ENCODE measurements at places on chromosomes 1 and 21.

DNA sequence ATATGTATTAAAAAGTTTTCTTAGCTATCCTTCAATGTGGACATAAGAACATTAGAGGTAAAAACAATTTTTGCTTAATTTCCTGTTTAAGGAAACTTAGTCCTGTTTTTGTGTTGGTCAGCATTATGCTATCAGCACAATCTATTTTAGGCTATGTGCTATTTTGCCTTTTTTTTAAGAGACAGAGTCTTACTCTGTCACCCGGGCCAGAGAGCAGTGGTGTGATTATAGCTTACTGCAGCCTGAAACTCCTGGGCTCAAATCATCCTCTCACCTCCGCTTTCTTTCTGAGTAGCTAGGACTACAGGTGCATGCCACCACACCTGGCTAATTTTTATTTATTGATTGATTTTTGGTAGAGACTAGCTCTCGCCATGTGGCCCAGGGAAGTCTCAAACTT lies 199.1 kb upstream of the TMPRSS15 start:
- no peak for DNase-seq

DNA sequence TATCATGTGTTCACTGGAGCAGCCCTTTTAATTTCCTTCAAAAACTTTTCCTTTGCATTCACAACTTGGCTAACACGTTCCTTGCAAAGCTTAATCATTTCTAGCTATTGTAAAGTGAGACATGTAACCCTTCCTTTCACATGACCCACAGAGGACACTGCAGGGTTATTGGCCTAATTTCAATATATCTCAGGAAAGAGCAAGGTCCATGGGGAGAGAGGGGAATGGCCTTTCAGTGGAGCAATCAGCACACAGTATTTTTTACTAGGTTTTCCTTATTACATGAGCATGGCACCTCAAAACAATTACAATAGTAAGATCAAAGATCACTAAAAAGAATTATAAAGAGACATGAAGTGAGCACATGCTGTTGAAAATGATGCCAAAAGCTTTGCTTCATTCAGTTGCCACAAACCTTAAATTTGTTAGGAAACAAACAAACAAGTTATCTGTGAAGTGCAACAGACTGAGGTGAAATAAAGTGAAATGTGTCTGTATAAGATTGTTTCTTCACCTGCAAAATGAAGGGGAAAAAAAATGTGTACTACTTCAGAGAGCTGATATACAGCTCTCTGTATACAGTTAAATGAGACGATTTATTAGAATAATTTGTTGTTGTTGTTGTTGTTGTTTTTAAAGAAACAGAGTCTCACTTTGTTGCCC lies 61.5 kb downstream of the EIF4G3 start:
- no peak for DNase-seq

- peak; percentile 73 for DNase-seq
Observed at GRCh38 chr1:2411801-2412394, 466 bp downstream of the PEX10 start.

- peak; percentile 65 for DNase-seq
Observed at GRCh38 chr21:38661197-38661871, 144.4 kb upstream of the ETS2 start.

DNA sequence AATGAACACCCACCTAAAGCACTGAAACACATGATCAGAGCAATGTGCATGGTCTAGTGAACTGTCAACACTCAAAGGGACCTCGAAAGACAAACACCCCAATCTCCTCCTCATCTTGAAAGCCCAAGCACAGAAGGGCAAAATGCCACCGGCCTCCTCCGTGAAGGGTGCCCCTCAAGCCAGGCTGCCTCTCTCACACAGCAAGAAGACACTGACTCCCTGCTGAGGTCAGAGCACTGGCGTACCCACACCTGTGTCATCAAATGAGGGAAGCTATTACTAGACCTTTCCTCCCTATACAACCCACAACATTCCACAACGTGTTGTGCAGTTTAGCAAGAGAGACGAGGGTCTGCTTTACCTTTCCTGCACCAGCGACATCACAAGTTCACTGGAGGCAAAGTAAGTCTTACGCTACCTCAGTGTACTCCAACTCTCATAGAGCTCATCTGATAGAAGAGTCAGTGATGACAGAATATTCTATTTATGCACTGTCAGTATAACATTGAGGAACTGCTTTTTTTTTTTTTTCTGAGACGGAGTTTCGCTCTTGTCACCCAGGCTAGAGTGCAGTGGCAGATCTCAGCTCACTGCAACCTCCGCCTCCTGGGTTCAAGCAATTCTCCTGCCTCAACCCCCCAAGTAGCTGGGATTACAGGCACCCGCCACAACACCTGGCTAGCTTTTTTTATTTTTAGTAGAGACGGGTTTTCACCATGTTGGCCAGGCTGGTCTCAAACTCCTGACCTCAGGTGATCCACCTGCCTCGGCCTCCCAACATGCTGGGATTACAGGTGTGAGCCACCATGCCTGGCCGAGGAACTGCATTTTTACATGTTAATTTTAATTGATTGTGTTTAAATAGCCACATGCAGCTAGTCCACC lies 3.3 kb downstream of the SH3BP5L start:
- DNase-seq: no peak

DNA sequence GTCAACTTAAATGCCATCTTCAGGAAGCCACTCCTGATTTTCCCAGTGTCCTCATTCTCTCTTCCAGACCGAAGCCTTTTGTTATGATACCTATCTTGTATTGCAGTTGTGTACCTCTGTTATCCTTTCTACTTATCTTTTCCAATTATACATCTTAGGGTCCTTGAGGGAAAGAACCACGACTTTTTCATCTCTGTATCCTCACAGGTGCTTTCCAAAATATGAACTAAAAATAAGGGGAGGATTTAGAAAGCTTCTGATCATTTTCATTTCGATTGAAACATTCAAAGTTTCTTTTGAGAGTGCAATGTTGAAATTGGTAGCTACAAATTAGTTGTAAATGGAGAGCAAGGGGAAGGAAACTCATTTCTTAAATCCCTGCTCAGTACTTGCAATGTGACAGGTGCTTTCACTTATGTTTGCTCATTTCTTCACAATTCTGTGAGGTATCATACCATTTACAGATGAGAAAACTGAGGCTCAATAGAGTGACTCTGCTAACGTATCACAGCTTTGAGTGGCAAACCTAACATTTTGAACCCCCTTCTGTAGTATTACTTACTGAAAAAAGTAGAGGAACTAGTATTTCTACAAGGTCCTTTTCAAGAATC lies 24.2 kb downstream of the SLC19A2 start:
- no peak for DNase-seq

DNA sequence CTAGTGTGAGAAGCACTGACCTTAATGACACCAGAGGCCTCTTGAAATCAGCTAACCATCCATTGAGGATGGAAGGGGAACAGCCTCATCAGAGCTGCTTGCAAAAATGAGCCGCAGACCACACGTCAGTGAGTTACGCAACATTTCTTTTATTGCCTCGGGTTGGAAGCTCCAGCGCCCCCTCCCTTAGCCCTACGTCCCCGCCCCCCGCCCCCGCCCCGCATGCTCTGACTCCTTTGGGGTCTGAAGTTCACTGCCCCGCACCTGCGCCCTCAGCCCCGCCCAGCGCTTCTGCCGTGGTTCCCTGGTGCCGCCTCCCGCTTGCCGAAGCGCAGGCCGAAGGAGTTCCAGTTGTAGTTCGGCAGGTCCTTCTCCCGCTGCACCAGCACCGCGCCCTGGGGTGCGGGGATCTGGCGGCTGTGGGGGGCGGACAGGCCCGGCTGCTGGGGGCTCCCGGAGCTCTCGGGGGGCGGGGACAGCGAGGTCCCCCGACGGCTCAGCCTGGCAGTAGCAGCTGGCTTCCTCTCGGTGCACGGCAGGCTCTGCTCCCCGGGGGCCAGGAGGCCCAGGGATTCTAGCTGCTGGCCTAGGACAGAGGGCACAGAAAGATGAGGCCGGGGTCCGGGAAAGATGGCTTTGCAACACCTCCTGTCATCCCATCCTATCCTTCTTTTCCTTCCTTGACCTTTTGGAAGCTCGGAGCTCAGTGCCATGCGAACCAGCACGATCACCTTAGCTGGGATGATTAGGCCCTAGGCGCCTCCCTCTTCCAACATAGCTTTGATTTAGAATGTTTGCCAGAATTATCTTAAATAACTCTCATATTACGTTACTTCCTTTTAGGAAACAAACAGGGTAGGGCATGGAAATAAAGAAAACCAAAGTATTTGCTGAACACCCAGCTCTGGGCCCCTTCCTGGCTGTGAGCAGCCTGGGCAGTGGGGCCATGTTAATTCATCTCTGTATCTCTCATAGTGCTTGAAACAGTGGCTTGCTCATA lies 5.8 kb downstream of the KISS1 start:
- no peak for DNase-seq

- DNase-seq: no peak
Observed at GRCh38 chr1:235854347-235854746, 12.4 kb downstream of the LYST start.

GRCh38 chr1:199064971-199065370 lies 426.1 kb downstream of the PTPRC start:
- no peak for DNase-seq

GRCh38 chr1:235060607-235061470 lies 67.8 kb downstream of the TOMM20 start:
- DNase-seq: no peak

DNA sequence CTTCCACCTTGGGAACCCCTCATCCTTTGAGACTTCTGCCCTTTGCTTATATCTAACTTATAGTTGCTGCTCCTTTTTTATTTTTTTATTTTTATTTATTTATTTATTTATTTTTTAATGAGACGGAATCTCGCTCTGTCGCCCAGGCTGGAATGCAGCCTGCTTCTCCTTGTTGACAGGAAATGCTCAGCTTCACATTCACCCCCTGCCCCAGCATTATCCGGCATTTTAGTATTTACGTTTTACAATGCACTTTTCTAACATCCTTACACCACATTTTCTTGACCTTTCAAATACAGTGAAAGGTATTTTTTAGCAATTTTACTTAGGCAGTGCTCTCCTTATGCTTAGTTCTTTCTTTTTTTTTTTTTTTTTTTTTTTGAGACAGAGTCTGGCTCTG lies 14.9 kb downstream of the CXADR start:
- DNase-seq: no peak

- DNase-seq: peak; percentile 30
Observed at GRCh38 chr1:99704356-99704816, 58.5 kb downstream of the PALMD start.

DNA sequence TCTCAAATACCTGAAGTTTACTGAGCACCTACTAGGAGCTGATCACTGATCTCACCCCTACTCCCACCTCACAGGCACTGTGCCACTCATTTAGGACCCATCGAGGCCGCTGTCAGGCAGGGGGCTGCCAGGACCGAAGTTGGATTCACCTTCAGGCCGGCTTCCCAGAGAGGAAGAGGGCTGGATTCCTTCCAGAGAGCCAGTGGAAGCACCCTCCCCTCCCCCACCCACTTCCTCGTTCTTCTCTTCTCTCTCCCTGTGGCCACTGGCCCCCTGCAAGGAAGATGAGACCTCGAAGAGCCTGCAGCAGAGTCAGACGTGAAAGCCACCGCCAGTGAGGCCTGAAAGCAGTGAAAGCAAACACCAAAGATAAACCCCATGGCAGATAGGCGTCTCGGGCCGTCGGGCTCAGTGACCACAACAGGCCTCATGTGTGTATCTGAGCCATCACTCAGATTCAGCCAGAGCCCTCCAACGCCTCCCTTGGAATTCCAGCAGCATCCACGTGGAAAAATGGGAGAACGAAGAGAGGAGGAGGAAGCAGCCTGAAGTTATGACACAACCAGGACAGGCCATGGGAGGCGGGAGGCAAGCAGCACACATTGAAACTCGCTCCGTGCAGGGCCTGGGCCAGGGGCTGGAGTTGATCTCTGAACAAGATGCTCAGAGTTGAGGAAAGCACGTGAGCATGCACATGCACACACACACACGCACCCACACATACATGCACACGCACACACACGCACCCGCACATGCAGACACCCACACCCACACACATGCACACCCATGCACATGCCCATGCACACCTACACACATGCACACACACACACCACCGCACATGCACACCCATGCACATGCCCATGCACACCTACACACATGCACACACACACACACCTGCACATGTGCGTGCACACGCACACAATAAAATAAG lies 6.2 kb upstream of the AGTRAP start:
- DNase-seq: no peak

DNA sequence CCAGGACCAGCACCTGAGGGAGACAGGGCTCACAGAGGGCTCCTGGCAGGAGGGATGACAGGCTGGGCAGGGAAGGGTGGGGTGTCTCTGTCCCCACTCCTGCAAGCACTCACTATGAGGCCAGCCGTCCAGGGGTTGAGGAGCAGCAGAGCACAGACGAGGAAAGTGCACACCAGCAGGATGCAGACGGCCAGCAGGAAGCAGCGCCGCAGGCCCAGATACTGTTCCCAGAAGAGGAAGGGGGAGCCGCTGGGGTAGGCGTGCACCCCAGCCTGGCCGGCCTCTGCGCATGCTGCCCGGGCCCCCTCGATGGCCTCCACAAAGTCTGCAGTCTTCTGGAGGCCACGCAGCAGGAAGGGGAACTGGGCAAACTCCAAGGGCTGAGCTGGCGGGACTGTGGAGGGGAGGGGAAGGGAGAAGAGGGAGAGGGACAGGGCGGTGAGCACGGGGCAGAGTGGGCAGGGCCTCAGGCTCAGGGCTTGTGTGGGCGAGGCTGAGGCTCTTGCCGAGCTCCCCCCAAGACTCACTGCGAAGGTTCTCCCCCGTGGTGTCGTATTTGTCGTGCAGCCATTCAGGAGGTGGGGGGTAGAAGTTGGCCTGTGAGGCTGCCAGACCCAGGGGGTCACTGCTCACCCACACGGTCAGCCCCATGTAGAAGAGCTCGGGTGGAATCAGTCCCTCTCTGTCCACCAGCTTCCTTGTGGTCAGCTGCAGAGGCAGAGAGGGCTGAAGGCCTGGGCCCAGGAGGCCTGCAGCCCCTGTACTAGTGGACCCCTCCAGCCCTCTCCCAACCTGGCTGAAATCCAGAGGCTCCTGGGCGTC lies 16.5 kb downstream of the PTCH2 start:
- DNase-seq: peak; percentile 78

DNA sequence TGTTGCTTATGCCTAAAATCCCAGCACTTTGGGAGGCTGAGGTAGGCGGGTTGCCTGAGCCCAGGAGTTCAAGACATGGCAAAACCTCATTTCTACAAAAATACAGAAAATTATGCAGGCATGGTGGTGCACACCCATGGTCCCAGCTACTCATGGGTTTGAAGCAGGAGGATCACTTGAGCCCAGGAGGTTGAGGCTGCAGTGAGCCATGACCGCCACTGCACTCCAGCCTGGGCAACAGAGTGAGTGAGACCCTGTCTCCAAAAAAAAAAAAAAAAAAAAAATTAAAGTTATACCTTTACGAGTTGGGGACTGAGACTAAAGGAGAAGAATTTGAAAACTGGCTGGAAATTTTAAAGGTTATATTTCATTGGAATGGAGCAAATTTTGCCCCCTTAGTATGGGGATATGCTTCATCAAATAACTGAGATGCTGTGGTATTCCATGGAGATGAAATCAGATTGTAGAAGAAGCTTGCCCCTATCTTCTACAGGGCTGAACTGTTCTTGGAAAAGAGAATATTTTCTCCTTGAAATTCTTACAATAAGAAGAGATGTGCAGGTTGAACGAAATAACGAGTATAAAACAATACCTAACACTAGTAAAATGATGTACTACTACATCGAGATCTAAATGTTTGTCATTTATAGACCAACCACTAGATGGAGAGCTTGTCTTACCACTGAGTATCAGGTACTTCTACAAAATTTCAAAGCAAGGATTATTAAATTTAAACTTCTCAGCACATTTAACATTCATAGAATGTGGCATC lies 34.9 kb upstream of the SCYL3 start:
- no peak for DNase-seq

Measured in heart left ventricle (tissue), 16 donors.